ENCODE measurements at places on chromosomes 4 and X.

- DNase-seq: no peak
These were observed 1088.8 kb downstream of the ADGRL3 start for GRCh38 chr4:62288808-62289541.

GRCh38 chr4:138939960-138940359 lies 75.6 kb upstream of the NOCT start:
- DNase-seq: no peak

GRCh38 chr4:15899511-15899910 lies 39.0 kb downstream of the FGFBP1 start:
- DNase-seq: no peak

- no peak for DNase-seq
These were observed at the start of gene WAS for GRCh38 chrX:48683411-48683982. WAS (plus strand) TSS chrX:48683799; CDS start chrX:48683854, 55 bp downstream.

- DNase-seq: no peak
These were observed 737.6 kb downstream of the TRIML1 start for GRCh38 chr4:188876881-188877280.

DNA sequence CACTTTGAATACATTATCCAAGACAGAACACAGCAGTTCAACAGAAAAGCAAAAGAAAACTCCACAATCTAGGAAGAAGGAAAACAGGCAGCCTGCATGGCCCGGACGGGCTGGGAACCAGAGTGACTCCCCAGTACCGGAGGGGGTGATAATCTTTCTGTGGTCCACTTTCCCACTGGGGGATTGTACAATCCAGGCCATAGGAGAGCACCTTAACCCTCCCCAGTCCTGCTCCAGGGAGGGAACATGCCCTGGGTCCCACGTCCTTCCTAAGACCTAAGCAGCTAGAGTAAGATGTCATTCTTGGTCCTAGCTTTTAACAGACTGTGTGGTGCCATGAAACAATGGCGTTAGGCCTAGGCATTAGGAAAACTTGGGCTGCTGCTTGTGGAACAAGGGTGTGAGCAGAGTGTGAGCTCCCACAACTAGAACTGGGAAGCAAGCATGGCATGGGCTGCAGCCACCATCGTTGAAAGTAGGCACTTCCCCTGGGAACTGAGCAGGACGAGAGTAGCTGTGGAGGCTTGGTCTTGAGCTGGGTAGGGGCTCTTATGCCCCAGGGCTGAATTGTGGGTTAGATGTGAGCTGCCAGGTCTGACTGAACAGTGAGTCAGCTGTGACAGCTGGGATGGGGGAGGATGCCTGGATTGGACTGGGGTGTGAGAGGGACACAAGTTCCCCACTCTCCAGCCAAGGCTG lies 42.4 kb downstream of the NAT8L start:
- DNase-seq: peak; percentile 6

All from skeletal muscle cell (primary cell).